ENCODE measurements at places on chromosomes 5 and 9.

GRCh38 chr5:53318303-53318702, 162.1 kb upstream of the FST start:
- DNase-seq = no peak

DNA sequence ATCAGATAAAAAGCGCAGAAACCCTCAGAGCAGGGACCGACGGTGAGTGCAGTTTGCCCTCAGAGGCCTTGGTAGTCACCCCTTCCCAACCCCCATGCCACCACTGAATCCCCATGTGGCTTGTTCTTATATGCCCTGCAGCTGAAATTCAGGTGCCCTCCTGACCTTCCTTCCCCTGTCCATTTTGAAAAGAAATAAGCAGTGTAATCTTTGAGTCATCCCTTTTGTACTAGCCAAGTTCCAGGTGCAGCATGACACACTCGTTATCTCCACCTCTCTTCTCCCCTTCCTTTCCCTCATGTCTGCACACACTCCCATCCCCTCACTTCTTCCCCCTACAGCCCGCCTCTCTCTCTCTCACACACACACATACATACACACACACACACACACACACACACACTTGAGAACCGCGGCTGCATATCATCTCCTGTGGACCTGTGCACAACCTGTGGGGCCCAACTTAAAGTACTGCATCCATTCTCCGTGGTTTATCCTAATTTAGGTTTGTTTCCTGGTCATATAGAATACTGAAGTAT, 53.1 kb downstream of the SYK start:
- no peak for DNase-seq

DNA sequence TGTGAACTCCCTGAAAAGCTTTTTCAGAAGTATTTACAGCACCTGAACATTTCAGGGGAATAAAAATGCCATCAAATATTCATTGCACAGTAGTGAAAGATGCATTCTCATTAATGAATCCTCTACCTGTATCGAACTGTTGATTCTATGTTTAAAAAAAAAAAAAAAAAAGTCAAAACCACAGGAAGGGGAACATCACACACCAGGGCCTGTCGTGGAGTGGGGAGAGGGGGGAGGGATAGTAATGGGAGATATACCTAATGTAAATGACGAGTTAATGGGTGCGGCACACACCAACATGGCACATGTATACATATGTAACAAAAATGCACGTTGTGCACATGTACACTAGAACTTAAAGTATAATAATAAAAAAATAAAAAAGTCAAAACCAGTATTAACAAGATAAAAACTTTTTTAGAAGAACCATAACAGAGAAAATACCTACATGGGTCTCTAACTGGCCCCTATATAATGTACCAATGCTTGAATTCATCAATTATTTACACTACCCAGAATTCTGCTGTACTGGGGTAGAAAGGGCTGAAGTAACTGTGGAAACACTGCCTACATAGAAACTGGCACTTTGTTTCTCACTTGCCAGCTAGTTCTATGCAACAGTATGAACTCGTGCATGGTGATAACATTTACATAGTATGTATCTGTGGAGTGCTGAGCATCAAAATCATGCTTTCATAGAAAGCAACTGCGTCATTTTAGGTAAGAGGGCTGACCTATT, 48.9 kb downstream of the GNAQ start:
- DNase-seq = no peak

DNA sequence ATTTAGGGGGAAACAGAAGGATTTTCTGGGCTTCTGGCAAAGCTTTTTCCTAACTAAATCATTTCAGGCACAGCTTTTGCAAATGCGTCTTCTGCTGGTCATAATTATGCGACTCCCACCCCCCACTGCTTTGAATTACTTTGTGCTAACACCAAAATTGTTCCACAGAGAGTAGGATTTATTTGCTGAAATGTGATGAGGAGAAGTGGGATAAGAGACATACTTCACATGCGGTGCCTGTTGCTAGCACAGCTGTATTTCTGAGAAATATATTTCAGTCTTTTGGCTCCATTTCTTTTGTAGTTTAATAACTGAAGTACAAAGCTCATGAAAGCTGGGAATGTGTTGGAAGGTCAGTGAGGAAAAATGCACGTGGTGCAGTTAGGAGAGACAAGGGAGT, 83.2 kb upstream of the TAS2R1 start:
- peak; percentile 28 for DNase-seq

DNA sequence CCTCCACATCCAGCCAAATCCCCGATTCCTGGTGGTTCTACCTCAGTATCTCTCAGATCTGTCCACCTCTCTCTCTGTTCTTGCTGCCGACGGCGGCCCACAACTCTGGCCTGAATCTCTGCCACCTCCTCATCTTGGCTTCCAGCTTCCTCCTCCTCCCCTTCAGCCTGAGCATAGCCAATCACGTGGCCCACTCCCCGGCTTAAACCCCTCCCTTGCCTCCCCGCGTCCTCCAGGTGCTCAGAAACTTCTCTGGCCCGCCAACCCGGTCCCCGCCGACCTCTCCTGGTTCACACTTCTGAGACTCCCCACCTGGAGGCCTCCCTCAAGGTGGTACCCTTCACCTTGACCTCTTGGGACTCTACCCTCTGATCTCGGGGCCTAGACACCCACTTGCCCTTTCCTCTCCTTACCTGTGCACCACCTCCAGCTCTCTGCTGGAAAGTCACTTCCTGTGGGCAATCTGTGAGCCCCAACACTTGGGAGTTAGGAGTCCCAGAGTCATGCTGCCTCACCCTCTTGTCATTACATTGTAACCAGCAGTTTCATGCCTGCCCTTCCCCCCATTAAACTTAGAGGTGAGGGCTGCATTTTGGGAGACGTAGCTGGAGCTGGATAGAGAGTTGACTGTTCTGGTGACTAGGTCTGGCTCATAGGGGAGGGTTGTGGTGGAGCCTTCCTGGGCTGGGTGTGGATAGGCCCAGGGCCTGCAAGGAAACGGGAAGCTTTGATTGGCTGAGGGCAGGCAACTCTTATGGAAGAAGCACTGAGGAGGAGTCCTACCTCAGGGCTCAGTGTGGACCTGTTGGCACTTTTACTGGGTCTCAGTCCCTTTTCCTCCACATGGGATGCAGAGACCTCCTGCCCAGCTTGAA, 4.5 kb upstream of the SET start:
- peak; percentile 80 for DNase-seq

- DNase-seq = no peak
These were observed 92.1 kb downstream of the UBAP2 start for GRCh38 chr9:33956544-33956943.

DNA sequence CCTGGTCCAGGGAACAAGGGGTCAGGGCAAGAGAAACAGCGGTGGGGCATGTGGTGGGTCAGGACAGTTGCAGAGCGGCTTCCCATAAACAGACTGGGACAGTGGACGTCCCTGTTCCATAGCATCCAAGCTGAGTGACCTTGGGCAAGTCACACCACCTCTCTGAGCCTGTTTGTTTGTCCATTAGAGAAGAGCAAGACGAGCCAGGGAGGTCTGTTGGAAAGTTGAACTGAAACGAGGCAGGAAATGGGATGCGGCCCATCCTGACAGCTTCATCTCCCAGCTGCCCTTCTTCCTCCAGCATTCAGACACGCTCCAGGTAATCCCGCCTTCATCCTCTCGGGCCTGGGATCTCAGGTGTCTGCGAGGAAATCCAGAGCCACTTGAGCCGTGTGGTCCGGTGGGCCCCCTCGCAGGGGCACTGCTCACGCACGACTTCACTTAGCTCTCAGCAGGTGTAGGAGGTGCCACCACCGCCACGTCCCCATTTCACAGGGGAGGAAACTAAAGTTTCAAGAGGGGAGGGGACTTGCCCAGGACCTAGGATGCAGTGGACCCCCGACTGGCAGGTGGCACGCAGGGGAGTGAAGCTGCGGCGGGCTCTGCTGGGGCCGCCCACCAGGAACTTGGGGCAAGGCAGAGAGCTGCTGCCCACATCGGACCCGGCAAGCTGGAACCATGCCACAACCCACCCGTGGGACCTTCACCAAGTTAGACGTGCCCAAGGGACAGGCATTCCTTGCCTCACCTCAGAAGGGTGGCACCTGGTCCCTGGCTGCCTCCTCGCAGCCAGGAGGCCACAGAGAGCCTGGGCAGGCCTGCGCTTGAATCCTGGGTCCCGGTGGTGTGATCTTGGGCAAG, 13.0 kb downstream of the PTGES2 start:
- no peak for DNase-seq

DNA sequence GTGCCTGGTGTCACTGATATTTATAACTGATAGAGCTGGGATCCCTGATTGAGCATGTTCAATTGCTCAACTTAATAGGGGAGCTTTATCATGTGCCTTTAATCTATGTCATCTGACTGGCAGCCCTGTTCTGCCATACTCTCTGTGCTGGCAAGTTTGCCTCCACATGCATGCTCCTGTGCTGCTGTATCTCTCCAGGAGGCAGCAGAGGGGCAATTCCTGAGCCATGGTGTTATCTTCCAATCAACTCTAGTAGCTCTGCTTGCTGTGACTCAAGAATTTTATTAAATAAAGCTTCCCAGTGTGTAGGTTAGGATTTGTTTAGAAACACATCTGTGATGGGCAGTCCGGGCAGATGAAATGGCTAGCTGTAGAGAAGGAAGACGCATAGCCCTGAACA, 642.0 kb downstream of the KIF4B start:
- DNase-seq = no peak

DNA sequence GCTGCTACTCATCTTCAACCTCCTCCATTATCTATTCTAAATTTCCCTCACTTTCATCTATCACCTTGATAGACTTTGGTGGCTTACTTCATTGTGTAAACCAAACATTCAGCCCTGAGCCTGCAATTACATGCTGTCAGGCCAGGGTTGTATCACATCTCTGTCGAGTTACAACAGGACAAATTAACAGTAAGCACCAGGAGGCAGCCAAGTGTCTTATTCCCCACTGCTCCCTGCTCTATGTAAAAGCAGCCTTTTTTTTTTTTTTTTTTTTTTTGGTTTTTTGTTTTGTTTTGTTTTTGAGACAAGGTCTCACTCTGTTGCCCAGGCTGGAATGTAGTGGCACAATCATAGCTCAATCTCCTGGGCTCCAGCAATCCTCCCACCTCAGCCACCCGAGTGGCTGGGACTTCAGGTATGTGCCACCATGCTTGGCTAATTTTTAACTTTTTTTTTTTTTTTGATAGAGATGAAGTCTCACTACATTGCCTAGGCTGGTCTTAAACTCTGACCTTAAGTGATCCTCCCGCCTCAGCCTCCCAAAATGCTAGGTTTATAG, 15.2 kb upstream of the ZCCHC9 start:
- DNase-seq = no peak
